Brain microvascular endothelial cell (primary cell): ENCODE measurements at places on chromosomes 3 and 15.

- no peak for DNase-seq
Measured at GRCh38 chr3:183437061-183437460, 8.6 kb upstream of the MCF2L2 start.

DNA sequence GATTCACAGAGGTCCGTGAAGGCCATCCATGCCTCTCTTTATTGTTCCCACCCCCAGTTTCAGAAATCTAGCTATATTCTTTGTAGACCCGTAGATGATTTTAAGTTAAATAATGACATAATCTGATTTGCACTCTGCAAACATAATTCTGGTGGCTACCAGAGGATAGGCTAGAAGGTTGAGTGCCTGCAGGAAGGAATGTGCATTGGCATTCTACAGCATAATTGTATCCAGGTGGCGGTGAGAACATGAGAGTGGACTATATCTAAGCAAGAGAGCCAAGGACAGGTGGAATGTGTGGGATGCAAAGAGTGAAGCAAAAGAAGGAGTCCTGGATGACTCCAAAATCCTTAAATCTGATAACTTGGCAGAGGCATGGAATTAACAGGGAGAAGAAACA, 298.5 kb upstream of the MME start:
- no peak for DNase-seq

DNA sequence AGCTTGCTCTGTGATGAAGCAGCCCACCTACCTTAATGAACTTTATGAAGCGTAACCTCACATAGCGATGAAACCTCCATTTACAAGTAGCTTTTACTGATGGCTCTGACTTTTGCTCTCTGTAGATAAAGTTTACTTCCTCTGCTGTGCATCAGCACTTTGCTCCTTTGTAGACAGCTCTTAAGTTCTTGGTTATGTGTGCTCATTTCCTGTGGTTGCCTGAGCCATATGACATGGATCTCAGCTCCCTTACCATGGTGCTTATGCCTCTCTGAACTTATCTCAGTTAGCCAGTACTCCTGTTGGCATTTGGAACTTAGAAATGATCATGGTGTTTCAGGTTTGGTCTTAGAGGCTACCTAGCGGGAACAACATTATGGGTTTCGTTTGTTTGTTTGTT, 7.8 kb downstream of the MFSD1 start:
- DNase-seq, result peak; percentile 12

DNA sequence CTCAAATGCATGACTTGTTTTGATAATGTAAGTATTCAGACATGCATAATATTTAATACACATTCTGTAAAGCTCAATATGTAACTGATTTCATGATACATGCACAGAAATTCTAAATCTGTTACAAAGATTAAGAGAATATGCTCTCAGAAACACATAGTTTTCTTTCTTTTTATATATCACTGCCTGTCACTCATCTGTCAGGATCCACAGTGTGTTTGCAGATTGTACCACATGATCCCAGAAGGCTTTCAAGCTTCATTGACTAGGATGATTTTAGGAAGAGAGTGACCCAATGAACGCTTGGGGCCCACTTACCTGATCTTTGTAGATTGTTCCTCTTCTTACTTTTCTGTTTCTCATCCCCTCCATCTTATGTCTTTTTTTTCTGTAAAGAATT, 261.9 kb downstream of the CACNA2D3 start:
- DNase-seq, result no peak

GRCh38 chr3:50610181-50610971, 1.2 kb downstream of the CISH start:
- DNase-seq, result no peak

DNA sequence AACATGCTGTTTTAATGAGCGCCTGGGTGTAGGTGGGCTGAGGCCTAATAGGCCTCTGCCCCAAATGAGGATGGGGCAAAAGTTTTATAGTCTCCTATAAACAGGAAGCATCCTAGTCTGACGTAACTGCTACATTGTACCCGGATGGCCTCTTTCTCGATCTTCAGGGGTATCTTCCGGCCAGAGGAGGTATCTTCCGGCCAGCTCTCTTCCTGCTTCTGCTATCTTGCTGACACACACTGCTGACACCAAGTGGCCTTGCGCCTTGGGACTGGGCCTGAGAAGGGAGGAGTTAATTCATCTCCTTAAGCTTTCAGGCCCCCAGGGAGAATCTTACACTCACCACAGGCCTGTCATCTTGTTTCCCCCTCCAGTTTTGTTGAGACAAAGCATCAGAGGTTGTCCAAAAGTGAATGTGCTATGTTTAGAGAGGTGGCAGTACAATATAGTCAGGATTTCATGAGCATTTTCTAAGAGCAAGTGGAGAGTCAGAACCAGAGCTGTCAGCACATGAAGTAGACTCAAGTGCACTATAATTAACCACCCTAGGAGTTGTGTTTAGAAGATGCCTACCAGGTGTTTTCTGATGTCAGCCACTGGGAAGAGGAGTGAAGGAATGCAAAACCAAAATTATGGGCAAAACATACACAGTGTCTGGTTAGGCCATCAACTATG, 15.6 kb upstream of the IGSF10 start:
- no peak for DNase-seq

DNA sequence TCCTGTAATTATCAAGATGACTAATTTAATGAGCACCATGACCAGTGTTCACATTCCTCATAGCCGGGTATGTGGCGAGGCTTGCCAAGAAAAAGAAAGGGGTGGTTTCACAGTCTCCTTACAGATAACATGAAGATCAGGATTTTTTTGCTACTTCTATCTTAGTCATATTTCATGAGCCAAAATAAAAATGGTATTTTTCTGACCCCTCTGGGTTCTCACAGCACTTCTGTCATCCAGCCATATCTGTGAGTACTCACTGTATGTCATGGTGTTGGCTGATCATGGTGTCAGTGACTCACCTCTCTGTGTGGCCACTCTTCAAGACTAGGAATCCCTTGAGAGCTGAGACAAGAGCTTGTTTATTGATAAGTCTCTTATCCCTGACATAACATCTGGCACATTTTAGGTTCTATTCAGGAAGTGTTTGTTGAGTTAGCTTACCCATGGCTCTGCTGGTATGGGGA, 130.5 kb upstream of the LMCD1 start:
- DNase-seq, result peak; percentile 94

DNA sequence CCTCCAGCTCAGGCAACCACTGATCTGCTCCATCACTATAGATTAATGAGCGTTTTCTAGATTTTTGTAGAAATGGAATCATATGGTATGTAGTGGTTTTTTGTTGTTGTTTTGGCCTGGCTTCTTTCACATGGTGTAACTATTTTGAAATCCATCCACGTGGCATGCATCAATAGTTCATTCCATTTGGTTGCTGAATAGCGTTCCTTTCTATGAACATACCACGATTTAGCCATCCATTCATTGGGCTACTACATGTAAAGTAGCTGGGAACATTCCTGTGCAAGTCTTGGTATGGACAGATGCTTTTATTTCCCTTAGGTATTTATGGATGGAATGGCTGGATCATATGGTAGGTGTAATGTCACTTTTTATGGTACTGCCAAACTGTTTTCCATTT, 10.7 kb upstream of the CHSY1 start:
- no peak for DNase-seq

DNA sequence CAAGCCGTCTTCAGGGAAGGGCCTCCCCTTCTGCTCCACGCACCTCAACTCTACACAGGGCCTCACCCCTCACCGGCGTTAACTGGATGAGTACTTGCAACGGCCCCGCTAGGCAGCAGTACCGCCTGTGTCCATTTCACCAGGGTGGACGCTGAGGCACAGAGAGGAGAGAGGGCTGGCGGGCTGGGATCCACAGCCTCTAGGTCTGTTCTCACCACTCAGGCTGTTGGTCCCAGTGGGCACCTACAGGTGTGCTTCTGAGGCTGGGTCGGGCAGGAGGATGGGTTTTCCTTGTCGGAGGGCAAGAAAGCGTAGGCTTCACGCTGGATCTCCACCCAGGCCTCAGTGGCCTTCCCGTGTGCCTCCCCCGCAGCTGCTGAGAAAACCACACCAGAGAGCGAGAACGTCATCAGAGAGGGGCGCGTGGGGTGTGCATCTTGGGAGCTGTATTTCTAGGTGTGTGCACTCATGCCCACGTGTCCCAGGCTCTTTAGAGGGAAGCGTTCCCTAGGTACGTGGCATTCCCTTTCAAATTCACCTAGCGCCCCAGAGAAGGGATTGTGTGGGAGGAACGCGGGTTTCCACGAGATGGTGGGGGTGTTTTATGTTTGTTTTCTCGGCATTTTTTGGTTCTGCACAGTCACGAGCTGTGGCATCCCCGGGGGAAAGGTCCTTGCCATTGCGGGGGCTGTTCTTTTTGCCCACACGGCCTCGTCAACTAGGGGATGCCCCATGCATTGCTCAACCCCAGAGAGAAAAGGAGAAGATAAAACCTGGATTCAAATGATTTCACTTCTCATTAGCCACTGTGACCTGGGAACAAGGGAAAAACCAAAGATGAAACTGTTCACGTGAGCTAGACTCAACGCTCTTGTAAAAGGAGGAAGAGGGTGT, 67.7 kb downstream of the MGLL start:
- DNase-seq, result no peak

DNA sequence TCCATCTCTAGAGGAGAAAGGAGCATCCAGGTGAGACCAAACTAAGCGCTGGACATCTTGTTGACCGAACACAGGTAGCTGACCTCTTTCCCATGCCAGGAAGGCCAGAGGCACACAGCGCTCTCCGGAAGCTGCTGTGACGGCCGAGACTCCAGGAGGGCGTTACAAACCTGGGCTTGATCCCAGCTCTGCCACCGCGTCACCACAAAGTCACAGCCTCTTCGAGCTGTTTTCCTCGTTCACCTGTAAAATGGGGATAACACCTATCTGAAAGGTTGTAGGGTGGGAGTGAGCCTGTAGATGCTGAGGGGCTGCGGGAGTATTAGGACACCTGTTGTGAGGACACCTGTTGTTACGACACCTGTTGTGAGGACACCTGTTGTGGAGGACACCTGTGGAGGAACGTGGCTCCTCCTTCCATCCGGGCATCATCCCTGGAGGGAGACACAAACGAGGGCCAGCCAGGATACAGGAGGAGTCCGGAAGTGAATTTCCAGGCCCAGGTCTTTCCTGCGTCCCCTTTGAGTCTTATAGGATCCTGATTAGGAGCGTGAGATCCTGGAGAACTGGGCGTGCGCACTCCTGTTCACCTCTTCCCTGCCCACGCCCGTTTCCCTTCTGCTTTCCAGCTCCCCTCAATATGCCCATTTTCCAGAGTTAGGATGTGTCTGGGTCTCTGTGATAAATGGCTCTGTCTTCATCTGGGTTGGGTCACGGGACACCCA, 2.3 kb upstream of the MUC4 start:
- DNase-seq, result no peak

- DNase-seq, result no peak
Measured at GRCh38 chr3:195095704-195096036, 175.3 kb downstream of the XXYLT1 start.

DNA sequence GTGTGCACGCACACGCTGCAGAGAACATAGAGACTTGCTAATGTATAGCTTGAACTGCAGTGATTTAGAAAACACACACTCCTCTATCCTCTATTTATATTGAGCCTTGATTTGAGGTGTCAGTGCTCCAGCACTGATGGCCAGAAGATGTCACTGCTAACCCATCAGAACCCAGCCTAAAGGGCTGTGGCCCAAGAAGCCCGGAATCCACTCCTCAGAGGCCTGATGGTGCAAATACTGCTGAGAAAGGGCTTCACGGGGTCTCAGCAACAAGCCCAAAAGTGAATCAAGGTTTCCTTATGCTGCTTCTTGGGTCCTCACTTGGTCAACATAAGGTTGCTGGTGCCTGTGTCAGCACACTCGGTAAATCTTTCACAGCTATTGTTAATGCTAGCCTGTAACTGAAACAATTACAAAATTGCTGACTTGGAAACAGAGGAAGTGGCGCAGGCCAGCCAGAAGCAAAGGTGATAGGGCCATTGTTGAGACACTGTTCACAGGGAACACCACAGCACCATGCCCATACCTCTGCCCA, 60.3 kb downstream of the HEG1 start:
- no peak for DNase-seq

DNA sequence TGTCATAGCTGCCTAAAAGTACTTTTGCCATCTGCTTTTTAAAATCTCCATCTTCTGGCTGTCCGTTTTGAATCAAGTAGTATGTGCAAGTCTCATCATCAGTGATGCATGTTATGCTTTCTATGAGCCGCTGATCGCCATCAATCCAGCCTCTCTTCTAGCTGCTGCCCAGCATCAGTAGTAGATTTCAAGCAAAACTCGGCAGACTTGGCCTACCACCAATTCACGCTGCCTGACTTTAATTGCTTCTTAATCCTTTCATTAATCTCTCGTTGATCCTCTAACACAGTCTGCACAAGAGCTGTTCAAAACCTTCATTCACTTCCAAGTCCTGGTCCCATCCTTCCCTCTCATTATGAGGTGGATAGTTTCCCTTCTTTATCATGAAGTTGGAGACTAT, 104.9 kb downstream of the NSUN3 start:
- no peak for DNase-seq

GRCh38 chr15:45790325-45790943, 155.6 kb downstream of the SQOR start:
- peak; percentile 28 for DNase-seq

- DNase-seq, result no peak
Measured at GRCh38 chr15:74933573-74933972, 4.3 kb downstream of the COX5A start.

- no peak for DNase-seq
Measured at GRCh38 chr15:79988448-79989117, 17.6 kb upstream of the BCL2A1 start.

DNA sequence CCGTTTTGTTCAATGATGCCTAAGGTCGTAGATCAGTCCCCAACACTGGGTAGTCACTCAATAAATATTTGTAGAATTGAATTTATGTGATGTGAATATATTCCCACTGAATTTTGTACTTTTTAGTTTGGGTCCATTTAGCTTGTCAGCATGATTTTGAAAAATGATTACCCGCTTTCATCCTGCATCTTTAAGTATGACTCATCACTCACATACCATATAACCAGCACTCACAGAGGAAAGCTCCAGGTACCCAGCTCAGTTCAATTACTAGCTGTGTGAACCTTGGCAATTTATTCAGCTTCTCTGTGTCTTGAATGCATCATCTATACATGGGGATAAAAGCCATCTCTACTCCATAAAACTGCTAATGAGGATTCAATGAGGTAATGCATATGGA, 2.2 kb upstream of the MLF1 start:
- DNase-seq, result no peak

DNA sequence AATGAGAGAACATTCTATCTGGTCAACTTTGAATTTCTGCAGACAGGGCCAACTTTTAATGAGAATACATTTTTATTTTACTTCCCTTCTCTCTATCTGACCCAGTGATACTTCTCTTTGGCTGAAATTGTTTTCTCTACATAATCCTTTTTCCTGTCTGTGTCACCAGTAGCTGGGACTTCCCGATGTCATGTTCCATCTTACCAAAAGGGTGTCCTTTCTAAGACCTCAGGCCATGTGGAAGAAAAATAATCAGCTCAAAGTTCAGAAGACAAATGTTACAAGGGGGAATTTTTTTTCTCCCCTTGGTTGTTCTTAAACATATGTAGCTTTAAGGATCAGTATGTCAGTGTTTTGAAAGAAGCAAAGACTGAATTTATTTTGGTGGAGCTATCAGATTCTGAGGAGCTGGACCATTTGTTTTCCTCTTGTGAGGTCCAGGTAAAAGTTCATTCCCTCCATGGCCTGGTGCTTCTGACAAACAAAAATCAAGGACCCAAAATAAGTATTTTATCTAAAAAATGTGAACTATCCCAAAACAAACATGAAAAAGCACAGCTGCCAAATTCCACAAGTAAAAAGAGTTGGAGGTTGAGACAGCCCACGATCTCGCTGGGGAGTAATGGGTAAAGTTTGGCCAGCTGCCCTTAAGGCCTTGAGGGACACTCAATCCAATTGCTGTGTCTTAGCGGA, 859.4 kb upstream of the NR2F2 start:
- peak; percentile 43 for DNase-seq
